PC-9 (cell line): ENCODE measurements at places on chromosomes 2 and 18. TPM values are rescaled to one million over a fixed set of nuclear protein-coding genes. Genes with fewer than 3 reads are reported as not detected.

DNA sequence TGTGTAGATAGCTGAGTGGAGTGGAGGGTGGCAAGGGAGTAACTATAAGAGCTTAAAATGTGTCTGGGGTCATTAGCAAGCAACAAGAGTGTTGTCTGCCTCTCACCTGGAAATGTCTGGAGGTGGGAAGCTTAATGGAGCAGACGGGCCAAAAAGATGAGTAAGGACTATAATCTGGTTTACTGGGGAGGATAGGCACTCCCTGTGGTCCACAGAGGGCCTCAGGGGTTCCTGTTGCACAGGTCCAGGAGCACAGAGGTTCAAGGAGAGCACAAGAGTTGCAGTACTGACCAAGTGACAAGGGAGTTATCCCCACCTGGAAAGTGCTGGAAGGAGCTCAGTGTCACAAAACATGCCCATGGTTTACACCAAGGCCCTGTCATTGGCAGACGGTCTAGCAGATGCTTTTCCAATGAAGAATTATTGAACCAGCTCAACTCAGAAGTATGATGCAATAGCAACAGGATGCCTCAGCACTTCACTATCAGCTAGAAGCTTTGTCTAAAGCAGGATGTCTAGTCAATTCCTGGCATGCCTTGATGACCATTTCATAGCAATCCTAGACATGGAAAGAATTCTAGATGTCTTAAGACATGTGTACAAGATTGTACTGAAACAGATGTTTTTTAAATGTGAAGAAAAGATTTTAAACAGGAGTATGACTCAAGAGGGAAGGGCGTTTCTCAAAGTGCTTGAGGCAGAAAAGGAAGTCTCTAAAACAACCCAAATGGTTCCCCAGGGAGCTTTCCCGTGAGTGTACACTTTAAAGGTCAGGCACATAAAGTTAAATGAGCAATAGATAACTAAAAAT is 62.9 kb upstream of the SERPINE2 start:
- H3K27me3 ChIP-seq, result no peaks in the 10 kb centered on the region
- no peak overlapping the region for H3K4me3 ChIP-seq
- H3K27ac ChIP-seq, result peak overlapping the region; percentile 78
- H3K4me1 ChIP-seq, result peaks cover 26% of the 10 kb centered on the region
- no peaks in the 10 kb centered on the region for H3K36me3 ChIP-seq
- peak; percentile 79 for DNase-seq

GRCh38 chr18:1779587-1779986 is 791.7 kb downstream of the METTL4 start:
- no peaks in the 10 kb centered on the region for H3K27me3 ChIP-seq
- no peaks in the 10 kb centered on the region for H3K4me1 ChIP-seq
- no peak overlapping the region for H3K27ac ChIP-seq
- no peak for DNase-seq
- no peaks in the 10 kb centered on the region for H3K36me3 ChIP-seq
- H3K4me3 ChIP-seq, result no peak overlapping the region

DNA sequence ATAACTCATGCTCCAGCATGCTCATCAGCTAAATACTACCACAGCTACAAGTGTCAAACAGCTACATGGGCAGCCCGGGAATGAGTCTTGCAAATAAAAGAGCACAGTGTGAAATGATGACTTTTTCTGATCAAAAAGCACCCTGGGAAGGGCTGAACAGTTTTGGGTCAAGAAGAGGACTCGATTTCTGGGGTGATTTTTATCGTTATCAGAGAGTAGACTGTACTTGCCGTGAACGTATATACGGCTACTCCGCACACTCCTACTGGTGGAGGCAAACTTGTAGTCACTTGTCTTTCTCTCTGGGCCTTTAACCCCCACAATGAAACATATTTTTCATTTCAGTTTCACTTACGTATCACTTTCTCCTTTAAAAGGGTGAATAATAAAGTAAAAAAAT is 54.4 kb downstream of the NCKAP5 start:
- DNase-seq, result no peak
- no peak overlapping the region for H3K4me3 ChIP-seq
- H3K27ac ChIP-seq, result no peak overlapping the region
- no peaks in the 10 kb centered on the region for H3K36me3 ChIP-seq
- peaks cover 16% of the 10 kb centered on the region; the same call in 1 of the 2 replicates for H3K27me3 ChIP-seq

- H3K4me1 ChIP-seq, result no peaks in the 10 kb centered on the region
- no peak for DNase-seq
- H3K36me3 ChIP-seq, result no peaks in the 10 kb centered on the region
- no peak overlapping the region for H3K27ac ChIP-seq
- H3K27me3 ChIP-seq, result no peaks in the 10 kb centered on the region
- no peak overlapping the region for H3K4me3 ChIP-seq
These were observed 80.4 kb downstream of the MC4R start for GRCh38 chr18:60292186-60292585.

DNA sequence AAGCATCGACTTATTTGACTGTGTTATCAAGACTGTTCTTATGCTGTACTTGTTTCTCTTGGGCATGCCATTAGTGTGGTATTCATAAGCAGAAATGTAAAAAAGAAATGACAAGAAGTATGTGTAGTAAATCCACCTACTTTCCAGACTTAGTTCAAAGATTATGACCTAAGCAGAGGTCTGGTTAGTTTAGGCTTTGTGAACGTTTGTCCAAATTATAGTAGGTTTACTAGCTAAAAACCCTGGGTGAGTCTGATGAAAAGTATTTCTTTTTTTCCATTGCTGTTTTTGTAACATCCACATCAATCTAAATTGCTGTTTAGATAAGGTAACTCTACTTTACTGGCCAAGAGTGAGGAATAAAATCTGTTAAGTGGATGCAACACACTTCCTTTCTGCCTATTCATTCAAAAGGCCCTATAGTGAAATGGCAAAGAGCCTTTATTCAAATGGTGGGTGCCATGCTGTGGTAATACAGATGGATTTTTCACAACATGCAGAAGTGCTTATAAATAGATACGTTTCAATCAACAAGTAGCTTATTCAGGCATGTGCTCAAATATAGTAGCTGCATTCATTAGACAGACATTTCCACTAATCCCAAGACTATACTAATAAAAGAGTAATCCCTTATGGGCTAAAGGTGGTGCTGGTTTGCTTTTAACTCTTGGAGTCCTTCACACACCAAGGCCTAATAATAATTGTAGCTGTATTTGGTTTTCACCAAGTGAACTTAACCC is 122.5 kb upstream of the LTBP1 start:
- no peaks in the 10 kb centered on the region for H3K36me3 ChIP-seq
- no peaks in the 10 kb centered on the region for H3K27me3 ChIP-seq
- no peak overlapping the region for H3K4me3 ChIP-seq
- no peaks in the 10 kb centered on the region for H3K4me1 ChIP-seq
- H3K27ac ChIP-seq, result no peak overlapping the region
- DNase-seq, result no peak

DNA sequence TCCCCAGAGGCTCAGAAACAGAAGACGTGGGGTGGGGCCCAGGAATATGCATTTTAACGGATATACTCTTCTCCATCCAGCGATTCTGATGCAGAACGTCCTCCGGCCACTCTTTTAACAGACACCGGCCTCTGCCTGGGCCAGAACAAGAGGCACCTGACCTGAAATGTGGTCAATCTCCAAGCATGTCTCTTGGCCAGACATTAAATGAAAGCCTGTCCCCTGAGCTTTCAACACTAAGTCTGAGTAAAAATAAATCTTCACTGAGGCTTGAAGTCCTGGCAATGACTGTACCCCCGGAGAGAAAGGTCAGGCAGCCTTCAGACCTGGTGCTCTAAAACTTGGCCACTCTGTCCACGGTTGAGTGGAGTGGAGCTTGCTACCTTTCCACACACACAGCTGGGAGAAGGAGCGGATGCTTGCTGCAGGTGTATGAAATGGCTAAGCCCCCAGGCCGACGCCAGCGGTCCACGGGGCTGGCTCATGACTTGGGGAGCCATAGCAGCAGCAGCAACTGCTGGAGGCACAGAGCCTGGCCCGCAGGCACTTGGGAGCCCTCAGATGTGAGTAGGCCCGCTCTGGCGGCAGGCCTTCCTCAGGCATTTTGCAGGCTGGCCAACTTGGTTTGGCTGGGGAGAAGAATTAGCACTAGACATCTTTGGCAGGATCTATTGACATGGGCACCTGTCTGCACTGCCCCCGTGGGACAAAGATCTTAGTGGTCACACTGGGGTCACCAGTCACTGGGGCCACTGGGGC is 79.7 kb downstream of the TMEM17 start:
- peaks cover 4% of the 10 kb centered on the region; the same call in 1 of the 2 replicates for H3K4me1 ChIP-seq
- H3K4me3 ChIP-seq, result no peak overlapping the region
- DNase-seq, result no peak
- H3K27ac ChIP-seq, result no peak overlapping the region
- no peaks in the 10 kb centered on the region for H3K36me3 ChIP-seq

GRCh38 chr2:232888839-232889529 is 18.9 kb downstream of the SNORC start:
- H3K4me1 ChIP-seq, result peaks cover 21% of the 10 kb centered on the region
- DNase-seq, result no peak
- H3K4me3 ChIP-seq, result no peak overlapping the region
- no peaks in the 10 kb centered on the region for H3K27me3 ChIP-seq
- H3K27ac ChIP-seq, result no peak overlapping the region

DNA sequence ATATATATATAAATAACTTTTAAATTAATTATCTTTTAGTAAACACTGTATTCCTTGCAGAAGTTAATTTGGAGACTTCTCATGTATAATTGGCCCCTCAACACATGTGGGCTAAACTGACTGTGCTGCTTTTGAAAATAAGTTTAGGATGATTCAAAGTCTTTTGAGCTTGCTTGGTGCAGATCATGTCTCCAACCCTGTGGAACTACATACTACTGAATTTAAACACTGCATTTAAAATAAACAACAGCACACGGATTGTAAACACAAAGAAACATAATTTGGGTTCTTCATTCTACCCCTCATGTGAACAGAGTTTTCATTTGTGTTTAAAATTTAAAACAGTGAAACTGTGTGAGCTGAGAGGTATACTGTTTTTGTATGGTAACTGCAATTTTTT is 167.7 kb downstream of the DDX1 start:
- H3K36me3 ChIP-seq, result no peaks in the 10 kb centered on the region
- H3K4me3 ChIP-seq, result no peak overlapping the region
- H3K27ac ChIP-seq, result no peak overlapping the region

Gene IL1RL1
- total RNA-seq, result 0.55 and 1.7 TPM in 2 replicates

Gene LRRC30
- total RNA-seq, result not detected in 2 replicates

Gene KCNIP3
- 3.5 and 4.5 TPM in 2 replicates for total RNA-seq

Gene NEU2
- not detected in 2 replicates for total RNA-seq

Gene ELOA2
- total RNA-seq, result not detected in 2 replicates
